T47D (cell line): ENCODE measurements at places on chromosomes 13 and 19.
A peak's percentile ranks its signal among the peaks of the same experiment; 100 is the strongest.

DNA sequence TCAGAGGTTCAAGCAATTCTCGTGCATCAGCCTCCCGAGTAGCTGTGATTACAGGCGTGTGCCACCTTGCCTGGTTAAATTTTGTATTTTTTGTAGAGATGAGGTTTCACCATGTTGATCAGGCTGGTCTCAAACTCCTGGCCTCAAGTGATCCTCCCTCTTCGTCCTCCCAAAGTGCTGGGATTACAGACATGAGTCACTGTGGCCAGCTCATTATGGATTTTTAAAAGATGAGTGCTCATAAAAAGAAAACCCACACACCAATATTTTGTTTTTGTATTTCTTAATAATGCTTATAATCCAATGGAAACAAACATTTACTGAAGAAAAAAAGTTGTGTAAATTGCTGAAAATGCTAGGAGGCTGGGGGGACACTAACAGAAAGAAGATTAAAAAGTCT, 5.0 kb upstream of the MICU2 start:
- DNase-seq, result no peak

DNA sequence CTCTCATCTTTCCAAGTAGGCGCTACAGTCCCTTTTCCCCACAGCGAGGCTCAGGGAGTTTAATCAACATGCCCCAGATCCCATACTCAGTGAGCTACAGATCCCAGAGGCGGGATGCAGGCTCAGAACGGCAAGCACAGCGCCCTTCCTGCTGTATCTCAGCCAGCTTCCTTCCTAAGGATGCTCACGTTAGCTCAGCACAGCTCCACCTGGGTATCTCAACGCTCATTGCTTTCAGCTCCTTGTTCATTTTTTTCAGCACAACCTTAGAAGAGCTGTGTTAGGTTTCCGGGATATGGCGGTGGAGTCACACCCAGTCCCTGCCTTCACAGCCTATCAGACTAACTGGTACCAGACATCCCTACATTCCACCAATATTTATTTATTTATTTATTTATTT, 3.1 kb upstream of the MEGF8 start:
- DNase-seq, result no peak

GRCh38 chr19:30851646-30852045, 479.5 kb downstream of the ZNF536 start:
- DNase-seq, result no peak

GRCh38 chr13:25607096-25607495, 235.3 kb downstream of the ATP8A2 start:
- DNase-seq, result no peak

DNA sequence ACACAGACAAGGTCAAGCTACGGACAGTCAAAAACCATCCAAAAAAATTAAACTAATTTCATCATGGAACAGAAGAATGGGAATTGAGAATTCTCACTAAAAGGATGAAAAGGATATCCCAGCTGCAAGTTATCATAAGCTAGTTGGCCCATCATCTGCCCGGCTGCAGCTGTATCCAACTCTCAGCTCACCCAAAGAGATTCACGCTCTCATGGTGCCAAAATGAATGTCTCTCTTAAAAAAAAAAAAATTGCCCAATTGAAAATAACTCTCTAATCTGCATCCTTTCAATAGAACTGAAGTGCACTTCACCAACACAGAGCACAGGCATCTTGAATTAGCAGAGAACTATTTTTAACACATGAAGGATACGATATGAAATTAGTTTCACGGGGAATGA, 20.0 kb downstream of the ENOX1 start:
- DNase-seq, result no peak

GRCh38 chr13:92463134-92463533, 763.5 kb upstream of the GPC6 start:
- DNase-seq, result peak; percentile 14

- no peak for DNase-seq
These were observed 472.9 kb downstream of the FOXO1 start for GRCh38 chr13:40193286-40194223.

DNA sequence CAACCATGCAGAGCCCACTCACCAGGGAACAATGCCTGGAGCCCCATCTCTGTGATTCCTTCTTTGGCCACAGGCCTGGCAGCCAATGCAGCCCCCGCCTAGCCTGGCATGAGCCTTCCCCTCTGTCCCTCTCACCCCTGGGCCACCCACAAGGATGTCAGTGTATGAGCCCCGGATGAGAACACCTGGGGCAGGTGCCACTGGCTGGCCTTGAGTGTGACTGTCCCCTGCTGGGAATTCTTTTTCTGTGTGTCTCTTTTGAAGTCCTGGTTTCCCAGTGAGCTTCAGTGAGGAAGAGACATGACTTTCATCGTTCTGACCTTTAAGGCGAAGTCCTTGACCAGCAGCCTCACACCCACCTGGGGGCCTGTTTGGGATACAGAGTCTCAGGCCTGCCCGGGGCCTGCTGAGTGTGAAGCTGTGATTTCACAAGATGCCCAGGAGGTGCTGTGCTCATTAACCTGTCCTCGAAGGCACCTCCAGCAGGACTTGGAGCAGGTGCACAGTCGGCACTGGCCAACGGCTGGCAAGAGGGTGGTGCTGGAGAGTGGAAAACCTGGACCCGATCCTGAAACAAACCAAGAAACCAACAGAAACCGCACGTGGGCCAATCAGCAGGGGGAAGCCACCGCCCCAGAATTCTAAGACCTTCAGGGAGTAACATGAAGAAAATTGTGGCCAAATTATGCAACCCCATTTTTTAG, 27.4 kb upstream of the SPACA7 start:
- no peak for DNase-seq

GRCh38 chr13:49021953-49022352, 46.2 kb downstream of the FNDC3A start:
- DNase-seq, result no peak

DNA sequence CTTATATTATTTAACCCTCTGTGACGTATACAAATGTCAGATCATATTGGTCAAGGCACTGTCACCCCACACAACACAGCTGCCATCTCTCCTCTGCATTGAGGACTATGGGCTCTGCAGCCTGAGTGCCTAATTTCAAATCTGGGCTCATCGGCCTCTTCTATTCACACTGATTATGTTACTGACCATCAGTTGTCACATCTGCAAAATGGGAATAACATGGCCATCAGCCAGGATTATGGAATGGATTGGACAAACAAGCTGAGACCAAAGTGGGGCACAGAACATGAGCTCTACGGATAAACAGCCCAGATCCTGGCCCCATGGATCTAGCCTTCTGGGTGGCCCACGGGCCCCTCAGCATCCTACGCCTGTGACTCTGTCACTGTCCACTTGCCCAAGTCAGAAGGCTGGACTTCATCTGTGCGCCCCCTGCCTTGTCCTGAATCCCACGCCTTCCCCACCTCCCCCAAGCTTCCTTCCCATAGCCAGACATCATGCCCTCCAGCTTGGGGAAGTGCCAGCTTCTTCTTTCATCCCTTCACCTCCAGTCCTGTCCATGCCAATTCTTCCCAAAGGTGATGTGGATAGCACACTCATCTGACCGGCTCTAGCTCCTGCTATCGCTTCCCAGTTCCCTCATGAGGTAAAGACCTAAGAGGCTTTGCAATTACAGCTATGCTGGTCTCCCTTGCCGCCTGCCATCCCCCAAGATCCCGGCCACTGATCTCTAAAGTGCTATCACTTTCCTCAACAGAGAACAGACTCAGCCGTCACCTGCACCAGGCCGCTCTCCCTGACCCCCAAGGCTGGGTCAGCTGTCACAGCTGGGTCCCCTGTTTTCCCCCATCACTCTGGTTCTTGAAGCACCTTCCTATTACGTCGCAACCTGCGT, 872 bp downstream of the FARSA start:
- DNase-seq, result no peak

GRCh38 chr19:2546128-2547032, 70.5 kb downstream of the GADD45B start:
- DNase-seq, result no peak

- peak; percentile 59 for DNase-seq
These were observed 9.2 kb upstream of the ZNF358 start for GRCh38 chr19:7506385-7507328.

- no peak for DNase-seq
These were observed 63.7 kb downstream of the CRYL1 start for GRCh38 chr13:20461860-20462532.

DNA sequence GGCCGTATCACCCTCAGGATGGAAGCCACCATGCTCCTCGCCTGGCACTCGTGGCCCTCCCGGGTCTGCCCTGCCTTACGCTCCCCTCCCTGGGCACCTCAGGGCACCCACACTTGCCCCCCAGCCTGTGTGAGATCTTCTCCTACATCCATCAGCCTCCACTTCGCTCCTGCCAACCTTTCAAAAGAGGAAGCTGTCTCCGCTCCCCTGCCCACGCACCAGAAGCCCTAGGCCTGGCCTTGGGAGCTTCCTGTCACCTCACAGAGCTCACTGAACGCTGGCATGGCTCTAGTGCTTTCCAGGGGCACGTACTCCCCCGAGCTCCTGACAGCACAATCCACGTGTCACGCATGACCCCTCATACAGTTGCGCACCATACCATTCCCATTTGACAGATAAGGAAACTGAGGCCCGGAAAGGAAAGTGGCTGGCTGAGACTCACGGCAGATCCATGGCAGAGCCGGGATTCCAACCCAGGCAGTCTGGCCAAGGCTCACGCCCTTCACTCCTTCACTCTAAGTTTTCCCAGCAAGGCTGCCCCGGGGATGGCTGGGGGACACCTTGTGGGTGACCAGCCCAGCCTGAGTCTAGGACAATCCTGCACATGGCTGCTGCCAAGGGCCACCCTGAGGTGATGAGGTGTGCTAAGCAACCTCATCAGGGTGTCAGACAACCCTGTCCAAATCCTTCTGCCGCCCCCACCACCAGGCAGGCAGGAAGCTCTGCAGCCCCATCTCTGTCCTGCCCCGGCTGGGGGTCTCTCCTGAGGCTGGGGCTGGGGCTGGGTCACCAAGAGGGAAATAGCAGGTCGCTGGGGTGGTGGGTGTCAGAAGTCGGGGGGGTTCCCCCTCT, 19.3 kb downstream of the PPP1R12C start:
- DNase-seq, result no peak

- DNase-seq, result no peak
These were observed 735.9 kb upstream of the PCDH9 start for GRCh38 chr13:67966065-67966464.

DNA sequence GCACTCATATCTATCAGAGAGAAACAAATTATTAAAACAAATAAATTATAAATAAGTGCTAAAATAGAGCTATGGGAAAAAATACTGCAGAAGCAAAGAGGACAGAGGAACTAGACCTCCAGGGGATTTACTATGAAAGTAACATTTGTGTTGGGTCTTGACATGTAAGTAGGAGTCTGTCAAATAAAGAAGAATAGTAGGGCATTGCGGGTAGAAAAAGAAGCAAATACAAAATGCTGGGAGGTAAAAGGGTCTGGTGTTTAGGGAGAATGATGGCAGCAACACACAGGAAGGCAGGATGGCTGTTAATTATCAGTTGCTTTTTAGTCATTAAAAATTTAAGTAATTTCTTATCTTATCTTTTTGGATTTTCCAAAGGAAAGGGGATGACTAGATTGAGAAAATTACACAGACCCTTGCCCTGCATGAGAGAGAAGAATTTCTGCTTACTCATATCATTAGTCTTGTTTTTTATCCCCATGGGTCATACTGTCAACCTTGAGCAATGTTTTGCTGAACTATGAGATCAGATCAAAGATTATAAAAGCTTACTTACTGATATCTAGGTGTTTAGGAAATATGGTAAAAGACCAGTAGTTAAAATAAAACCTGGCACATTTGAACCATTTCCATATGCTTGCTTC, 472.7 kb downstream of the DIAPH3 start:
- no peak for DNase-seq

- peak; percentile 45 for DNase-seq
These were observed 4.8 kb upstream of the KCNC3 start for GRCh38 chr19:50333737-50334617.

- DNase-seq, result no peak
These were observed 15.7 kb downstream of the STK11 start for GRCh38 chr19:1220976-1221903.

- DNase-seq, result peak; percentile 61
These were observed 59.9 kb downstream of the LIG4 start for GRCh38 chr13:108155185-108156106.

DNA sequence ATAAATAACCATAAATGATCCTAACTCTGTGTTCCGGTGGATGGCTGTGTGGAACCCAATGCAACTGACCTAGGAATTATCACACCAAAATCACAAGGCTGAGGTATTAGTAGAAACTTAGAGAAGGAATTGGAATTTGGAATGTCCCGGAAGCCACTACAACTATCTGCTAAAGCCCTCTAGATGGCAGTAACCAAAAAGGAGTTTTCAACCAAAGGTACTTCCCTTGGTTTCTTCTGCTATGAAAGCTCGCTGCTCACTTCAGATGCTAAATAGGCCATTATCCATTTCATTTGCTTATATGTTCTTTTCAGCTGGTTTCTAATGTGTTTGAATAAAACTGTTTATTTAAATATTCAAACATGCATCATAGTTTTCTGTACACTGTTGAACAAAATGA, 1589.1 kb upstream of the SPRY2 start:
- DNase-seq, result peak; percentile 3

GRCh38 chr13:113354831-113355610, 8.9 kb downstream of the GRTP1 start:
- no peak for DNase-seq

GRCh38 chr13:33218020-33218419, 67.5 kb downstream of the STARD13 start:
- peak; percentile 33 for DNase-seq

DNA sequence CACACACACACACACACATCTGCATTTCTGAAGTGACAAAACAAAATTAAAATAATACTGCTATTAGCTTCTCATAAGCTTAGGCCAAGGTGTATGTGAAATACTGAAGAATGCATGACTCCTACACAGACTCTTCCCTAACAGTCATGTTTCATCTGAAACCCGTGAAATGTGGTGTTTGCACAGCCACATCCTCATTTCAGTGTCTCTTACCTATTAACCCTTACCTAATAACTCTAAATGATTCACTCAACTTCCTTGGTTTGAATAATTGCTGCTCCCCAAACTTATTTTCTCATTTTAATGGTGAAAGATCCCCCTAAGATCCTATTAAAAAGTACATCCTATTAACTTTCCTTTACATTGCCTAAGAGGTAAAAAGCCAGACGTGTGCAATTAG, 117.6 kb downstream of the MIPEP start:
- DNase-seq, result no peak

GRCh38 chr13:27403727-27404385, 20.6 kb upstream of the GTF3A start:
- no peak for DNase-seq

GRCh38 chr13:48542581-48543341, 9.9 kb upstream of the RCBTB2 start:
- DNase-seq, result no peak
